ENCODE measurements at places on chromosomes 2 and 18.

DNA sequence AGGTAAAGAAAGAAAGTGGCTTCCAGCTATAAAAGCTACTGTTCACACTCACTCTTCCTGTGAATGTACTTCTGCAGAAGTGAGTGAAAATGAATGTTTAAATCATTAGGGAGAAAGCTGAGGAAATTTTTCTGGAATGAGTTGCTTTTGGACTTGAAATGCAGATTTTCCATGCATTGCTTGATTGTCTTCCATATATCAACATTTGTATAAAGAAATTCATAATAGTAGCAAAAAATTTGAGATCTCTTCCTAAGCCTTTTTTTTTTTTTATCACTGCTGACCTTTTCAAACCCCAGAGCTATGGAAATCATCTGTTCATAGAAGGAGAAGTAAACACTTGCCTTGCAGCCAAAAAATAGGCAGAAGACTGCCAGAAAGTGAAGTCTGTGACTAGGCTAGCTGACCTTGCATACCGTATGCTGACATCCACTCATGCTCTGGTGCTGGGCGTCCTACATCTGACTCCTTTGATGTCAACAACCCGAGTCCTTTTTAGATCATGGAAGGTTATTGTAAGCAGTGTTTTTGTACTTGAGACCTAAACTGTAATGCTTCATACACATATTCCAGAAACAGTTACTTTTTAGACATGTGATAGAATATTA lies 154.5 kb upstream of the RASGRP3 start:
- DNase-seq, result no peak

DNA sequence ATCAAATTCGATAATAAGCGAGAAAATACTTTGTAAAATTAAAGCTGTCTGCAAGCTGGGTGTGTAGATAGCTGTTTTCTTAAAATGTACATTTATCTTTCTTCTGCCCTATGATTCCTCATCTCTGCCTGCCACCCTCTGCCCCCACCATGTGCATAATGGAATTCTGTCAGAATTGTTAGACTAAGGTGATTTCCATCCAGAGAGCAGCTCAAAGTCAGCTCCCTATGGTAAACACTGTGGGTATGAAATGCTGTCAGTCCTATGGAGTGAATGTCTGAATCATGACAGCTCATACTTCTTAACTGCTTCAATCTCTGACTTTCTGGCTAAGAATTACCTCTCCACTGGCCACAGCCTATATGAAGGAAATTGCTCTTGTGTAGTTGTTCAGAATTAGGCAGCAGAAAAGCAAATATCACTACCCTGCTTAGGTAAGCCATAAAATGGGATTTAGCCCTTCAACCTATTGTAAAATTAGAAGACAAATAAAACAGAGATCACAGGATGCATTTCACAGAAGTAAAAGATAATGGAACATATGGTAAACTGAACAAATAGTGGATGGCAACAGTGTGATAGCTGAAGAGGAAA lies 137.7 kb downstream of the CD8B2 start:
- DNase-seq, result no peak

DNA sequence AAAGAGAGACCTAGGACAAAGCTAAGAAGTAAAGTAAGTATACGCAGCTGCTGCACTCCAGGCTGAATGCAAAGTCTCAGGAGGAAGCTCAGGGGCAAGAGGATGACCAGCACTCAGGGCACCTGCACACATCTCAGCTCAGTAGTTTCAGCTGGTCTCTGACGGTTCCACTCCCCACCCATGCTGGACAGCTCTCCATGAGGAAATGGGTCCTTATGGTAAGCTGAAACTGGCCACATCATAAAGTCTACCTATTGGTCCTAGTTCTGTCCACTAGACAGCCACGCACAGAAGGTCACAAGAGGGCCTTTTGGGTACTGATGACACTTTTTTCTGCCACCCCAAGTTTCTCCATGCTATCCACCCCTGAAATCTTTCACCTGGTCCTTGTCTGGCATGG lies 215.3 kb downstream of the TTC32 start:
- no peak for DNase-seq

DNA sequence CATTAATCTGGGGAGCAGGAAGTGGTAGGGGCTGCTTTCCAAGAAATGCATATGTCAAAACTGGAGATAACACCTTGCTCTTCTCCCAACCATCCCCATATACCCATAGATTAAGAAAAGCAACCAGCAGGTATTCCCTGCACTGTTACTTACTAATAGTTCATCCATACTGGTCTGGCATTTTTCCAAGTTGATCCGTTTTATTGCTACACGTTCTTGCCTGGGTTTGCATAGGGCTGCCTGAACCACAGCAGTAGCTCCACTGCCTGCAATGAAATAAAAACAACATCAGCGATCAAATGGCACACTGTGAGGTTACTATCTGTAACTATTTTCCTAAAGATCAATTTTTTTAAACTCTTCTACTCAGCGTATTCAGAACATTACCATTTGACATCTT lies 65.6 kb downstream of the STK39 start:
- no peak for DNase-seq

DNA sequence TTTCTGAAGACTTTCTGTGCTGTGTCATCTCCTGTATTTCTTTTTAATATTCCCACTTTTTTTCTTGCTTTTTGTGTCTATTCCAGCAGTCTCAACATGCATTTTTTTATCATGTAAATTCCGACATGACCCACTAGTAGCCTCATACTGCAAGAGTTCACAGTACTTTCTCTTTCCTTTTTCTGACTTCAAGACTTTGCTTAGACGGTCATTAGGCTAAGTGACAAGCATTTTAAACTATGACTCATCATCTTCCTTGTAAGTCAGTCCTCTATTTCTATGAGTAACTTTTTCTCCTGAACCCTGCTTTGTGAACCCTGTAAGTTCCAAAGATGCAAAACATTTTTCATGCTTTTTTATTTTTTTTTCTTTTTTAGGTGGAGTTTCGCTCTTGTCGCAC lies 381.2 kb downstream of the TXNL1 start:
- DNase-seq, result no peak

GRCh38 chr2:150939087-150939486 lies 322.6 kb downstream of the RBM43 start:
- DNase-seq, result no peak

- no peak for DNase-seq
Measured at GRCh38 chr2:166539340-166540162, 45.5 kb upstream of the SCN7A start.

- no peak for DNase-seq
Measured at GRCh38 chr2:119179202-119179601, 20.7 kb upstream of the C1QL2 start.
